SJSA1 (cell line): ENCODE measurements at places on chromosomes 7 and 10.

DNA sequence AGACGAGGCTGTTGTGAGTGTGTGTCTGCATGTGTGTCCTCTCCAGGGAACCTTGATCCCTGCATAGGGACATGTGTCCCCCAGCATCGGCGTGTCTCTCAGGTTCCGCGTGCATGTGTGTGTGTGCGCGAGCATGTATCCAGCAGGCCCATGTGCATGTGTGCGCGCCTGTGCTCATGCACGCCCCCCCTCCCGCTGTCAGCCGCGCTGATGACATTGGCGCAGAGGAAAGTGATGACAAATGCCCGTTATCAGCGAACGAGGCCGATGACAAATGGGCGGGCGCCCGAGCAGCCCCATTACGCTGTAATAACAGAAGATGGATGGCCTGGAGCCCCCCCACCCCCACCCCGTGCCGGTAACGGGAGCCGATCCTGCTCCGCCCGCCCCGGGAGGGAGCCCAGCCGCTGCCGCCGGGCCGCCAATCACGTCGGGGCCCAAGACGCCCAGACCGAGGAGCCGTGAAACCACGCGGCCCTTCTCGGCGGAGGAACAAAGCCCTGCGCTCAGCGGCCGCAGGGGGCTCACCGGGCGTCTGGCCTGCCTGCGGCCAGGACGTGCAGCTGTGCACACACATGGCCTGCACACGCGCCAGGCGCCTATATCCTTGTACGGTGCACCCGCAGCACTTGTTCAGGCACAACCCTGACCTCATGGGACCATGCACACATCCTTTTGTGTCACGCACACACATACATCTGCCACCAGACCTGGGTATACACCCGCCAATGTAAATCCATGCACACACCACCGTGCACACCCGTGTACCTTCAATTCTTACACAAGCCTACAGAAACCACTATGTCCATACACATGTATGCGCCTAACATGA is 21.5 kb downstream of the POLL start:
- DNase-seq: no peak

GRCh38 chr10:120429395-120429794 is 27.6 kb upstream of the PLPP4 start:
- no peak for DNase-seq

GRCh38 chr7:144884896-144885295 is 49.0 kb upstream of the TPK1 start:
- DNase-seq: no peak

- no peak for DNase-seq
Observed at GRCh38 chr7:90387470-90388240, 15.6 kb upstream of the CLDN12 start.

GRCh38 chr10:12757351-12757750 is 244.2 kb downstream of the CCDC3 start:
- no peak for DNase-seq

- DNase-seq: no peak
Observed at GRCh38 chr10:11338160-11338844, 273.1 kb downstream of the USP6NL start.

- no peak for DNase-seq
Observed at GRCh38 chr10:4533621-4534020, 292.4 kb upstream of the AKR1E2 start.

GRCh38 chr7:134365341-134366054 is 48.8 kb upstream of the SLC35B4 start:
- no peak for DNase-seq

GRCh38 chr7:142811154-142811737 is 40.5 kb downstream of the PRSS2 start:
- DNase-seq: peak; percentile 39

DNA sequence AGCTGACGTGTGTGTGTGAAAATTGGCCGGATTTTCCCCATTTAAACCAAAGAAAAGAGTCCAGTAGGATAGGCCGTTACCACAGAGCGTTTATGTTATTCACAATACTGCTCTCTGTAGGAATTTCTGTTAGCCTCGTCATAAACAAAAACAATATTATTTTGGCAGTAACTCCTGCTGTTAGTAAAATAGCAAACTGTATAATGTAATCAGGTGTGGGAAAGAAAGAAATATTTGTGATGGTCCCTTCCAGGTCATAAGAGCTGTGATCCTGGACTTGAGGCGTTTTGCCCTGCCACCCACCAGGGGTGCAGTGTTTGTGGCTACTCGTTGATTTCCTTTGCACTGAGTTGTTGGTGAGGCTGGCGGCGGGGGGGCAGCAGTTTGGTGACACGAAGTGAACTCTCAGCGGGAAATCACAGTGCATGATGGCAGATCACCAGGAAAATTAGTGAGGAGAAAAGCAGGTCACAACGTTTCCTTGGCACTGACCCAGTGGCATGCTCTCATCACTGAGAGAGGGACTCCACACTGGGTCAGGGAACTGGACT is 2.8 kb downstream of the EEPD1 start:
- DNase-seq: peak; percentile 53

DNA sequence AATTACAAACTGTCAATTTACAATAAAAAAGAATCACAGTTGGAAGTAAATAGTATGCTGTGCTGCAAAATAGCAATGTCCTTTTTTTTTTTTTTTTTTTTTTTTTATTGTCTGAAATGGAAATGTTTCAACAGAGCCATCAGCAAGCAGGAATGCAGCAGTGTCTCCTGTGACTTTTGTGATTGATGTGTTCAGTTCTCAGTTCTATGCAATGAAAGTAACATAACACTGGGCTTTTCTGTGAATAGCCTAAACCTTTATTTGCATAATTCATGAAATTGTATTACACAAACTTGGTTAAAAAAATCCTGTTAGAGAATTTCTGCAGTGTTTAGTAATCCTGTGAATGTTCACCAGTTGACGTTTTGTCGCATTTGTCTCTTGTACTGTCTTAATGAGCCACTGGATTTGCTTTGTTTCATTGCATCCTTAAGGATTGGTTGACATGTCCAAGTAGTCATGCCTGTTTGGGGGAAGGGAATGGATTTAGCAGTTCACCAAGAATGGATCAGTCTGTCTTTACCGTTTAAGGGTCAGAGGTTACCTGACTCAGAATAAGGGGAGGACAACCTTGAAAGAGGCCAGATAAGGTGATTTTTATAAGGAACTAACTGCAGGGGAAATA is 192.7 kb downstream of the MLLT10 start:
- no peak for DNase-seq

DNA sequence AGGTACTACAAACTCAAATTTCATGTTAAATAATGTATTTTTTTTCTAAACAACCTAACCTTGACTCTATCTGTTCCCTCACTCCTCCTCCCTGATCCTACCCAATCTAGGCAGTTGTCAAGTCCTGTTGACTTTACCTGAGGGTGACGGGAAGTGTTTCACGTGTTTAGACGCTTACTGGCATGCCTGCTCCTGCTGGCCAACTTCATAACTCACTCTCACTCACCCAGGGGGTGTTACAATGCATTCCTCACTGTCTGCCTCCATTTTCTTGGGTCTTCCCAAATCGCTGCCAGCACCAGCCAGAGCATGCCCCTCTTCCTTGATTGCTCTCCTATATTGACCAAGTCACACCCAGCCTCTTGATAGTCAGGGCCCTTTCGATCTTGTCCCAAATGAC is 28.3 kb downstream of the CRCP start:
- DNase-seq: no peak

GRCh38 chr7:132443761-132444520 is 132.3 kb downstream of the PLXNA4 start:
- DNase-seq: no peak

- no peak for DNase-seq
Observed at GRCh38 chr7:89073776-89074175, 278.2 kb upstream of the TEX47 start.

DNA sequence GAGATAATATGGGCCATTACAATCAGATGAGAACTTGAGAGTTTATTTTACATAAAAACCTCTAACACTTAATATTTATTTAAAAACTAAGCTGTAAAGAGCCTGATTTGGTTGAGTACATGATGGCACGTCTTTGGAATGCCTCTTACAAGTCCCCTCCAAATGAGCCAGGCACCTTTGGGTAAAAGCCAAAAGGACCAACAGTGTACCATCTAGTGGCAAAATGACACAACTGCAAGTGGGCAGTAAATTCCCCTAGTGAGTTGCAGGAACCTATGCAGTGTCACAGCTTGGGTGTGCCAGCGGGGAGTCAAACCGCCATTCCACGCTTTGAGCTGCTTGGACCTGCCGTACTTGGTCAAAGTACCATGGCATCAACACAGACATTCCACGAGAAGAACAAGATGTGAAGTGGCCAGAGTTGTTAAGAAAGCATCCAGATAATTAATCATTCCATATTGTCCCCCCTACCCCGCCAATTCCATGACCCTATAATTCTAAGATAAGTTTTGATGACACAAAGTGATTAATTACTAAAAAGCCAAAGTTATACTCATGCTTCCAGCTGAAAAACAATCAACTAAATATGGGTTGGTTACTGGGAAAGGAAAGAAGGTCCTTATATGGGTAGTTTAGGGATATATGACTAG is 115.2 kb downstream of the SORBS1 start:
- peak; percentile 72 for DNase-seq

GRCh38 chr7:3725155-3726059 is 424.4 kb downstream of the SDK1 start:
- DNase-seq: no peak

DNA sequence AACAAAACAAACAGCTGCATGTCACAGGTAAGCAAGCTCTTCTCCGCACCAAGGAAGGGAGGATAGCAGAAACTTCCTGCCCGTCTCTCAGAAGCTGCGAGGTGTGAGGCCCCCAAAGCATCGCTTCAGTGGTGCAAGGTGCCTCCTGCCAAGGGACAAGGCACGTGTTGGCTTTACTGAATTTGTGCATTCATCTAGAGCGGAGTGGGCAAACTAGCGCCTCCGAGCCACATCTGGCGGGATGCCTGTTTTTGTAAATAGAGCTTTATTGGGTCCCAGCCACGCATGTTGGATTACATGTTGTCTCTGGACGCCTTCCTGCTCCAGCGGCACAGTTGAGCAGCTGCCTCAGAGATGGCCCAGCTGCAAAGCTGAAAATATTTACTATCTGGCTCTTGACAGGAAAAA is 27.7 kb downstream of the PHYH start:
- no peak for DNase-seq

DNA sequence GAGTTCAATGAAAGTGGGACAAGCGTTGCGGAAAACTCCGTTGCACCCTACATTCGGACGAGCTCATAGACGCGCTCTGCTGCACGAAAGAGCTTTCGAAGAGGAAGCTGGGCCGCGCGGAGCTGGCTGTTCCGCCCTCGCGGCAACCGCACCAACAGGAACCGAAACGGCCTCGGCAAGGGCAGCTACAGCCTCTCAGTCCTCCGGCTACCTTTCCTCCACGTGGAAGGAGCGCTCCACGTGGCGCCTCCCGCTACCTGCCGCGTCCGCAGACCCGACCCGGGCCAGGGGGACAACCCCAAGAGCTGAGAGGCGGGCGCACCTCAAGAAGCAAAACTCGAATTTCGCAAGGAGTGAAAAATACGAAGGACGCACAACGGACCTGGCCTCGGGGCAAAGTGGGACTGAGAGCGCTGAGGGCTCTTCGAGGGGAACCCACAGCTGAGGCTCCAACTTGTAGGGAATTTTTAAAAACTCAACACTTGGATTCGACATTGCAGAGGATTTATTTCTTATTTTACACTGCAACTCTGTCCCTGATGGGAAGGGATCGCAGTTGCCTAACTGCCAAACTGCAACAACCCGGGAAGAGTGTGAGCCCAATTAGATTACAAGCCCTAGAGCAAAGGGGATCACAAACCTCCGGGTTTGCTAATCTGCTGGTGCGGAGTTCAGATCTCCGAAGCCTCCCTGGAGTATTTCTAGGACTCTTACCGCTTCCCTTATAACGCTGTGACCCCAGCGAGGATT is 1.4 kb downstream of the HPSE2 start:
- peak; percentile 18 for DNase-seq
